SJSA1 (cell line): ENCODE measurements at places on chromosomes 1 and 21.

- DNase-seq = peak; percentile 73
These were observed 1.4 kb upstream of the KLHL21 start for GRCh38 chr1:6603915-6604558.

DNA sequence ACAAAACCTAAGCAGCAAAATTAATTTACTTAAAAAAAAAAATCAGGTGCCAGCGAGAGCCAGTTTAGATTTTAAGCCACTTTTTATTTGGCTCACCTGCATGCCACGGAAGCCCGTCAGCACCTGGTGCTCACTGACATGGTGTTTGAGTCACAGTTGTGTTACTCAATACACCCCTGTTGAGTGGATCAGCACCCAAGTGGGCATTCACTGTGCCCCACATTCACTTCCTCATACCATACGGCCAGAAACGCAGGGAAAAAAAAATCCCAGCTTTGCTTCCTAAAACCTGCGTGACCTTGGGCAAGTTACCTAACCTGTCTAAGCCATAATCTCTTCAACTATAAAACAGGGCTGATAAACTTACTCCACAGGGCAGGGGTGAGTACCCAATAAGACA is 42.8 kb upstream of the SIM2 start:
- no peak for DNase-seq

DNA sequence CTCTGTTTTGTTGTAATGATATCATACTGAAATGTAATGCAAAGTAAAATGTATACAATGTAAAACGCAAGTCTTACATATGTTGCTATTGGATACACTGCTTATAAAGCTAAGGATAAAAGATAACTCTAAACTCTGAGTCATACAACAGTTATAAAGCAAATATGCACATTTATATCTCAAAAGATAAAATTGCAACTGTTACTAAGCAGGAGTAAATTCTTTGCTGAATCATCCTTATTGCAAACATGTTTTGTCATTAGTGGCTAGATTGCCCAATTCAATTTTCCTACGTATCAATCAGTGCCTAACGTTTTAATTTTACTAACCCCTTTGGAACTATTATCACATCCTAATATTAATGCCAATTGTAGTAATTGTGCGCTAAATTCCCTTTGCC is 762.9 kb downstream of the LTN1 start:
- DNase-seq = no peak

DNA sequence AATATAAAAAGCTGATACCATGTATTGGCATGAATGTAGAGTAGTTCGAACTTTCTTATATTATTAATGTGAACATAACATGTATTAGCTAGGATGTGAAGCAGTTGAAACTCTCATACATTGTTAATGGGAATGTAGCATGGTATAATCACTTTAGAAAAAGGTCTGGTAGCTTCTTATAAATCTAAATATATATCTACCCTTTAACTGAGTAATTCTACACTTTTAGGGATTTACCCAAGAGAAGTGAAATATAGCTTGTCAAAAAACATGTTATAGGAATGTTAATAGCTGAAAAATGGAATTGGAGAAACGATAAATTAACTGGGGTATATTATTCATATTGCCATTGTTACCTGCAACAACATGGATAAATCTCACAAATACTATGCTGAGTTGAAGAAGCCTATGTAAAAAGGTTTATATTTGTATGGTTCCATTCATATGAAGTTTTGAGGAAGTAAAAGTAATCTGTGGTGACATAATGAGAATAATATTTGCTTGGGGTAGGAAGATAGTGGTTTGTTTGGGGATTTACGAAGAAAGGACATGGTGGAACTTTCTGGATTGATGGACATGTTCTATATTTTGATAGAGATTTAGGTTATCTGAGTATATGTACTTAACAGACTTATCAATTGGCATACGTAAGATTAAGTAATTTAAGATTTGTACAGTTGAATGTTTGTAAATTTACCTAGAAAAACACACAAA is 76.6 kb downstream of the MAST2 start:
- DNase-seq = no peak

- DNase-seq = peak; percentile 54
These were observed at the start of gene ZDHHC18 for GRCh38 chr1:26826261-26827105. ZDHHC18 (plus strand) TSS chr1:26826688; CDS start chr1:26826805, 117 bp downstream.

DNA sequence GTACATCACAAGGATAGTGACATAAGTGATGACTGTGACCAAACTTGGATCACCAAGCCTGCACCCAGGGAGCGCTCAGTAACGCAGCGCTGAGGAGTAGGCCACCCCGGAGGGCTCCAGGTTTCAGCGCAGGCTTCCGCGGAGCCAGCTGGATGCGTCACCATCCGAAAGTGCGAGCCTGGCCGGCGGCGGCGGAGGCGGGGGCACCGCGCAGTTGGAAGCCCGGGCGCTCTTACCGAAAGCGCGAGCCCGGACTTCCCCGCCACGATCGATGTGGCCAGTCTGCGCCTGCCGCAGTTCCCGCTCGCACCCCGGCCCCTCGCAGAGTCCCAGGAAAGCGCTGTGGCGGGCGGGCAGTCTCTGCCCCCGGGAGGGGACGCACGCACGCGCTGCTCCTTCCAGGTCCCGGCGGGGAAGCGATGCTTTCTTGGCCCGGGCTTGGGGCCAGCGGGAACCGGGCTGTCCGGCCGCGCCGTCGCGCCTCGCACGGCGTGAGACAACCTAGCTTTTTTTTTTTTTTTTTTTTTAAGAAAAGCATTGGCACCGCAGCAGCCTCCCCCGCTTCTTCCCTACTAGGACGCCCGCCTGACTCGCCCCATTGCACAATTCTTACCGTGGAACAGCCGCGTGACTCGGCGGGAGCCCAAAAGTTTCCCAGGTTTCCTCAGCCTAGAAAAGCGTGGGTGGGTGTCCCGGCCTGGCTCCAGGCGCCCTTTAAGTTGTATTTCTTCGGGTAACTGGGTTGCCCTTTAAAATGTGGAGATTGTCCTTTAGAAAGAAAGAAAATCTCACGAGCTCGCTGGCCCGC is 36.4 kb upstream of the JAK1 start:
- DNase-seq = peak; percentile 63

DNA sequence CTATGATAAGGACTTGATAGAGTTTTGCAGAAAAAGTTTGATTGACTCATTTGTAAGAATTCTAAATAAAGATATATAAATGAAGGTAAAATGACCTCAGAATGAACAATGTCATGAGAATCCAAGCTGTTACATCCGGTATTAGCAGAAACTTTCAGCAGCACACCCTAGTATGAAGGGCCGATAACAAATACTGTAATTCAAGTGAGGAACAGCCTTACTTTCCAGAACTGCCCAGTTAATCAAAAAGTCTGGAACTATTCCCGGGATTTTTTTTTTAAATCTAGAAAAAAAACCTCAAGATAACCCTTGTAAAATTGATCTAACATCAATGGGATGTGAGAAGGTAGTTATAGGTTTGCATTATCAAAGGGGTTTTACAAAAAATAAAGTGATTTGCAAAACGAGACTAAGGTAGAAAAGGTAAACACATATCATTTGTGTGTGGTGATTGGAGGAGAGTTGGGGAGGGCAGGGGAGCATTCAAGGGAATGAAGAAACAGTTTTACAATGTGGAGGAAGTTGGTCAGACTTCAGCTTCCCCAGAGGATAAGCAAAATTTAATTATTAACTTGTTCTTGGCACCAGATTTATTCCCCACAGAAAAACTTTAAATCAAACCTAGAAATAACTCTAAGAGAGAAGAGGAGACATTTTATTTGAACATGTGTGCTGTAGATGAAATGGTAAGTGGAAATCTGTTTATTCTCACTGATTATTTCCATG is 75.9 kb upstream of the VCAM1 start:
- DNase-seq = no peak

- no peak for DNase-seq
These were observed 106.4 kb upstream of the PPP2R5A start for GRCh38 chr1:212178851-212179250.

GRCh38 chr1:78289603-78290002 is 201.2 kb upstream of the PTGFR start:
- DNase-seq = no peak

GRCh38 chr1:119926553-119926952 is 30.2 kb upstream of the ADAM30 start:
- DNase-seq = no peak

GRCh38 chr21:22925032-22925431 is 1926.8 kb downstream of the NCAM2 start:
- DNase-seq = no peak

DNA sequence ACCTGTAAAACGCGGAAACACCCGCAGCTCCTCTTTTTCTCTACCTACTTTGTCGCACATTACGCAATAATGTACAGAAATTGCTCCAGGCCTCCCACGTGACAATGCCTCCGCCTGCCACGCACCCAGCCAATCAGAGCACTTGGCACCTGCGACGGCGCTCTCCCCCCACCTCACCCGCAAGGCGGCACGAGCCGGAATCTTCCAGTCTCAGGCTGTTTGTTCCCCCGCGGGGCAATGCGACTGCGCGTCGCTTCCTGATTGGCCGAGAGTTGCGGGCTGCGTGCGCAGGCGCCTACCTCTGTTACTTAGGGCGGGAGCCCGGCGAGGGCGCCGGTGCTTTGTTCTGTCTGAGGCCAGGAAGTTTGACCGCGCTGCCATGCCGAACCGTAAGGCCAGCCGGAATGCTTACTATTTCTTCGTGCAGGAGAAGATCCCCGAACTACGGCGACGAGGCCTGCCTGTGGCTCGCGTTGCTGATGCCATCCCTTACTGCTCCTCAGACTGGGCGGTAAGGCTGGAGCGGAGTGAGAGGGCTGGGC is at the start of gene MAEL:
MAEL (plus strand) TSS at position 307 of the 542 bp plus-strand sequence; CDS start at position 380, 73 bp downstream.
- DNase-seq = no peak

GRCh38 chr1:167057241-167057688 is 32.9 kb downstream of the GPA33 start:
- DNase-seq = peak; percentile 60

GRCh38 chr1:234656944-234657654 is 47.1 kb upstream of the IRF2BP2 start:
- DNase-seq = peak; percentile 88

GRCh38 chr1:197184190-197184589 is 37.7 kb upstream of the ASPM start:
- DNase-seq = no peak

DNA sequence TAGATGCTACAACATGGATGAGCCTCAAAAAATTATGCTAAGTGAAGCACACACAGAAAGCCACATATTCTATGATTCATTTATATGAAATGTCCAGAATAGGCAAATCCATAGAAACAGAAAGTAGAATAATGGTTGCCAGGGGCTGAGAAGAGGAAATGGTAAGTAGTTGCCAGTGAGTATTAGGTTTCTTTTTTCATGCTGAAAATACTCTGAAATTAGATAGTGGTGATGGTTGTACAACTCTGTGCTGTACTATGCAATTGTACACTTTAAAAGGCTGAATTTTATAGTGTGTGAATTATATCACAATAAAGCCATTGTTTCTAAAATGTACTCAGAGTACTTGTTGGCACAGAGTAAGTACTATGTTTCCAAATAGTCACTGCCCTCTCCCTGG is 15.5 kb upstream of the GFI1 start:
- no peak for DNase-seq

DNA sequence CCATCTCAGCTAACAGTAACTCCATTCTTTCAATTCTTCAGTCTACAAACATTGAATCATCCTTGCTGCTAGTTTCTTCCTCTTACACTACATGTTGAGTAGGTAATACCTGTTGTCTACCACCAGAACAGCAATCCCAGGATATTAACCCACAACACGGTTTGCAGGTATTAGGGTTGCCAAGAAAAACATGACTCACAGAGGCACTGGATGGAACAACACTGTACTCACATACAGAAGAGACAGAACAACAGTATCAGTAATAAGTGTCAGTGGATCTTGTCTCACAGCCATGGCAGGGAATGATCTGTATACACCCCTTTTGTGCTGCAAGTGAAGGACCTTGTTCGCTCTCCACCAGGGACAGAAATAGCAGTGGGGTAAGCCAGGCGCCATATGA is 212.1 kb downstream of the GPR52 start:
- no peak for DNase-seq

GRCh38 chr1:109190189-109190588 is 23.5 kb upstream of the SARS1 start:
- no peak for DNase-seq

GRCh38 chr1:36533897-36534296 is 51.2 kb upstream of the CSF3R start:
- DNase-seq = no peak

DNA sequence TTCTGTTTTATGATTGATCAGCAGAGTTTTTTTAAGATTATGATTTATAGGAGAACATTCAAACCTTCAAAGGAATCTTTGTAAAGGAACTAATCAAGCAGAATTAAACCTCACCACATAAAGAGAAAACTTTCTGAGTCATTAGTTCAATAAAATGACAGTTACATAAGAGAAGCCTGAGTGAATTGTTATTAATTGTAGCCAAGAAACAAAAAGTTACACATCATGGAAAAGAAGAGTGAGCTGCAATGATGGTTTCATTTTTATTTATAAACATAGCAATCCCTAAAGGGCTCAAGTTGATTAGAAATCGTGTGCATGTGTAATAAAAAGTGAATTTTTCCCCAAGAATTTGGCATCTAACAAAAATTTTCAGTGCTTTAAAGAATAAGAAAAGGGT is 731.4 kb downstream of the LTN1 start:
- DNase-seq = no peak
